ENCODE measurements at places on chromosomes 11 and 22. TPM values are rescaled to one million over a fixed set of nuclear protein-coding genes. Genes with fewer than 3 reads are reported as not detected.

FAM227A gene
- 0.80 TPM for total RNA-seq

RBFOX2 gene
- 31.1 TPM for total RNA-seq

CCND1 gene
- 221 TPM for total RNA-seq

C11orf71 gene
- 4.2 TPM for total RNA-seq

TYMP gene
- total RNA-seq: 7.8 TPM

CRYBB2 gene
- total RNA-seq: not detected

PNPLA5 gene
- not detected for total RNA-seq

VPREB1 gene
- not detected for total RNA-seq

KCNJ4 gene
- total RNA-seq: 0.11 TPM

WNT7B gene
- 82.1 TPM for total RNA-seq

OR52H1 gene
- not detected for total RNA-seq

CCDC87 gene
- 0.84 TPM for total RNA-seq

APOA5 gene
- not detected for total RNA-seq

HPX gene
- 0.83 TPM for total RNA-seq

THAP7 gene
- total RNA-seq: 28.0 TPM

MS4A12 gene
- not detected for total RNA-seq

SAC3D1 gene
- 62.7 TPM for total RNA-seq

PDGFB gene
- total RNA-seq: 3.6 TPM

OR4A15 gene
- total RNA-seq: not detected

PDE3B gene
- total RNA-seq: 2.4 TPM

OR8D1 gene
- total RNA-seq: not detected

CEP126 gene
- 3.4 TPM for total RNA-seq

SHISAL1 gene
- 4.9 TPM for total RNA-seq

PDGFD gene
- 5.7 TPM for total RNA-seq

CFAP300 gene
- total RNA-seq: 7.4 TPM

CRELD2 gene
- total RNA-seq: 15.3 TPM

PTS gene
- total RNA-seq: 27.6 TPM

TUBA8 gene
- total RNA-seq: 0.50 TPM

RBMXL2 gene
- not detected for total RNA-seq

SYT7 gene
- total RNA-seq: 1.2 TPM

KCNK4 gene
- 0.21 TPM for total RNA-seq

FAM89B gene
- 62.5 TPM for total RNA-seq

GAB4 gene
- total RNA-seq: not detected

FXYD2 gene
- 21.4 TPM for total RNA-seq

GPR83 gene
- total RNA-seq: 0.06 TPM

OR9I1 gene
- total RNA-seq: not detected

C22orf31 gene
- total RNA-seq: not detected

MS4A6A gene
- not detected for total RNA-seq

SLC15A3 gene
- not detected for total RNA-seq

ASPHD2 gene
- 1.3 TPM for total RNA-seq

OR5B21 gene
- total RNA-seq: not detected

OR51B5 gene
- 0.47 TPM for total RNA-seq

MGAT3 gene
- total RNA-seq: 0.20 TPM

OR2AG2 gene
- not detected for total RNA-seq

LYVE1 gene
- total RNA-seq: 0.27 TPM

SCGB1D1 gene
- not detected for total RNA-seq

CDHR5 gene
- total RNA-seq: 0.04 TPM

MISFA gene
- total RNA-seq: 2.2 TPM

PATE4 gene
- total RNA-seq: not detected

DGCR2 gene
- total RNA-seq: 17.3 TPM

PRG3 gene
- not detected for total RNA-seq

KCNJ1 gene
- not detected for total RNA-seq

GPHA2 gene
- total RNA-seq: not detected

DDTL gene
- total RNA-seq: 1.9 TPM

MS4A8 gene
- not detected for total RNA-seq
